ENCODE measurements at places on chromosomes 6 and 20.

DNA sequence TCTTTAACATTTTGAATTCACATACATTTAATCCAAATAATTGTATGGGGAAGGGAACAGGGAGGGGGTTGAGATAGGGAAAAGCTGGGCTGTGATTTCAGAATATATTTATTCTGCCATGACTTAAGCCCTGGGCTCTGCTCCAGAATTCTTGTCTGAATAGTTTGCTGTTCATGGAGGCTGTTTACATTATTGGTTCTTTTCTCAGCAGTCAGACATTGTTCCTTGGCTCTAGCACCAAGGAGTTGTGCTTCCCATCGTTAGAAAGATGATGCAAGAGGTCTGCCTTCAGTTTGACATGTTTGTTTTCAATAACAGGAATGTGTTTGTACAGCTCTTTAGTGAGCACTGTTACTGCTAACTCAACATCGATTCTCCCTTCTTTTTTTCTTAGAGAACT lies 198.8 kb upstream of the CDYL start:
- peak; percentile 95 for DNase-seq

- no peak for DNase-seq
Measured at GRCh38 chr6:120320481-120321162, 971.1 kb upstream of the MAN1A1 start.

- no peak for DNase-seq
Measured at GRCh38 chr20:62267543-62267942, 29.2 kb downstream of the OSBPL2 start.

GRCh38 chr6:170434821-170435155 lies 118.3 kb downstream of the PSMB1 start:
- DNase-seq, result no peak

DNA sequence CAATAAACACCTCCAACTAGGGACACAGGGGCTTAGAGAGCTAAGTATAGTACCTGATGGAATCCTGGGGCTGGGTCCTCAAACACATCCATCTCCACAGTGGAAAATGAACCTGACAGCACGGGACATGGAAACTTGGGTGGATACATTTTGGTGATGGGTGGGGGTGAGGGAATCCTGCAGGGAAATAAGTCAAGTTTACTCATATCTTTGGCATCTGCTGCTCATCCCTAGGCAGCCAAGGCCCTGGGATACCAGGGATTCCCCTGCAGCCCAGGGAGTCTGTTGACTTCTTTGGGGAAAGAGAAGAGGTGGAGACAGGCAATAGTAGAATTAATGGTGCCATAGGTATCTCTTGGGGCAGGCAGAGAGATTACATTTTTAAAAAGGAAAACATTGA lies 6.6 kb downstream of the APOBEC2 start:
- DNase-seq, result no peak

GRCh38 chr6:10268611-10269310 lies 146.1 kb downstream of the TFAP2A start:
- no peak for DNase-seq

DNA sequence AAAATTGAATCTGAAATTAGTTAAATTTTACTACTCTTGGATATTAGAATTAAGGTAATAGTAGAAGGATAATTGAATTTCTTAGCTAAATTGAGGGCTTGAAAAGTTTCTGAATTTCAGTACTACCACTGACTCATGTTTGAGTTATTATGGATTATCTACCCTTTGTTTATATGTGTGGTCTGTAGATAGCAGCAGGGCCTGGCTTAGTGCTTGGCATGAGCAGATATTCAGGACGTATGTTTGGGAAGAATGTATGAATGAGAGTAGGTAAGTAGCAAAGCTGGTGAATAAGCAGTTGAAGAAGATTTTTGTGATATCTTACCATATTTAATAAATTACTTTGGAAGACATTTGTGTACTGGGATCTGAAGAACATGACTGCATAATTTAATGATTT lies 152.7 kb downstream of the MACROD2 start:
- DNase-seq, result no peak

DNA sequence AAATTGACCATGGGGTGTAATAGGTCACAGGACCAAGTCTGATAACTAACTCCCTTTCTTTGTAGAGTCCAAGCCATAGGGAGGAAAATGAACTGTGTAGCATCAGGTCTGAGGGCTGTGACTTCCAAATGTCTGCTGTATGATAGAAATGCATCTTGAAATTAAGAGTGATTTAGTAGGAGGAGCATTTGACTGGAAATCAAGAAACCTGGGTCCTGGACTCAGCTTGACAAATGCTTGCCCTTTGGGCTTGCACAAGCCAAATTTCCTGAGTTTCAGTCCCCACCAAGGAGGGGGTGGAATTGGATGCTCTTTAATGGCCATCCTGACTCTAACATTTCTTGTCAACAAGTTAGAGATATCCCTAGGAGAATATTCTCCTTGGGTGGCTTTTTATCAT lies 187.0 kb downstream of the PDE7B start:
- no peak for DNase-seq

- DNase-seq, result no peak
Measured at GRCh38 chr20:60097285-60097684, 139.1 kb downstream of the CDH26 start.

DNA sequence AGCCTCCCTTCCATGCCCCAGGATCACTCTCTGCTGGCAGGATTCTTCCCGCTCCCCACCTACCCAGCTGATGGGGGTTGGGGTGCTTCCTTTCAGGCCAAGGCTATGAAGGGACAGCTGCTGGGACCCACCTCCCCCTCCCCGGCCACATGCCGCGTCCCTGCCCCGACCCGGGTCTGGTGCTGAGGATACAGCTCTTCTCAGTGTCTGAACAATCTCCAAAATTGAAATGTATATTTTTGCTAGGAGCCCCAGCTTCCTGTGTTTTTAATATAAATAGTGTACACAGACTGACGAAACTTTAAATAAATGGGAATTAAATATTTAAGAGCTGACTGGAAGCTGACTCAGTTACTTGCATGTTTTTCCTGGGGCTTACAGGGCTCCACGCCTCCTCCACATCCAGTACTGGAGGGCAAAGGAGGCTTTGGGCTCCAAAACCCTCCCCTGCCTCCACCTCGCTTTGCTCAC lies 24.3 kb upstream of the FANCE start:
- peak; percentile 56 for DNase-seq

DNA sequence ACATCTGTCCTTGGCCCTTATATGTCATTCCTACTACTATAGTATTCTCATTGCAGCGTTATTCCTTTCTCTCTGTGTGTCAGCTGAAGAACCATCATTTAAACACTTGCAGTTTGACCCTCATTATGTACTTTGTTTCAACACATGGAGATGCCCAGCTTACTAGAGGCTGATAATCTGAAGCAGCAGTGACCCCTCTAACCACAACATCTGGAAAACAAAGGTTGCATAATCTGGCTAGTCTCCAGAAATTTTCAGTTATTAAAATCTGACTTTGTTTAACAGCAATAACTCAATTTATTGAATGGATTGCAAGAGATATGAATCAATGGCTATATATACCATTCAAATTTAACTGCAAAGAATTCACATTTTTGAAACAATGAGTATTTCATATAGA lies 6.6 kb upstream of the PHIP start:
- DNase-seq, result no peak

DNA sequence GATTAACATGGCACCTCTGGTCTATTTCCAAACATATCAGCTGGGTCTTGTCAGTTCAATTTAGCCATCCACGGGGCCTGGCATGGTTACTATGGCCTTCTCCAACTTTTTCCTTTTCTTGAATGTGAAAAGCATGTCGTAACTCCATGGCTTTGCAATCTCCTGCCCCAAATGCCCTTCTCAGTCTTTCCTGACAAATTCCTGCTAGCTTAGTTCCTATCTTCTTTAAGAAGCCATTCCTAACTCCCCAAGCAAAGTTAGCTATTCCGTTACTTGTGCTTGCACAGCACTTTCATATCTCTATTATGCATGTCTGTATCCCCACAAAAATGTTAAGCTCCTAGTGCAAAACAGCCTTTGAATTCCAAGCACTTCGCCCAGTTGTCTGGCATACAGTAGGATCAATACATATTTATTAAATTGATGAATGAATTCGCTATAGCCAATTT lies 105.6 kb downstream of the AIG1 start:
- DNase-seq, result no peak

- no peak for DNase-seq
Measured at GRCh38 chr20:40019510-40019909, 669.5 kb downstream of the MAFB start.

GRCh38 chr6:134722200-134722870 lies 227.6 kb downstream of the ALDH8A1 start:
- no peak for DNase-seq

DNA sequence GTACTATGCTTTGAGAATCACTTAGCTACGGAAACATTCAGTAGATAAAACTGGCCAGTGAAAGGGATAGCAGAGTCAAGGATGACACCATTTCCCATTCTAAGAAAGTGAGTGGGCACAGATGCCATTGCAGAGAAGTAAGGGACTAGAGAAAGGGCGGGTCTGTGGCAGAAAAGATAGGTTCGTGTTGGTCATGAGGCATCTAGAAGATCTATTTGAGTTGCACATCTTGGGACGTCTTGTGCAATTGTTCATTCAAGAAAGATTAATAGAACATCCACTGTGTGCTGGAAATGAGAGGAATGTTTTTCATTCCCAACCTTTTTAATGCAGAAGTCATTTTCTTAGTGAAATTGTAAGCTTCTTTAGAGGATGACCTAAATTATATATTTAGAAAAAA lies 161.7 kb downstream of the PLCB1 start:
- DNase-seq, result no peak

DNA sequence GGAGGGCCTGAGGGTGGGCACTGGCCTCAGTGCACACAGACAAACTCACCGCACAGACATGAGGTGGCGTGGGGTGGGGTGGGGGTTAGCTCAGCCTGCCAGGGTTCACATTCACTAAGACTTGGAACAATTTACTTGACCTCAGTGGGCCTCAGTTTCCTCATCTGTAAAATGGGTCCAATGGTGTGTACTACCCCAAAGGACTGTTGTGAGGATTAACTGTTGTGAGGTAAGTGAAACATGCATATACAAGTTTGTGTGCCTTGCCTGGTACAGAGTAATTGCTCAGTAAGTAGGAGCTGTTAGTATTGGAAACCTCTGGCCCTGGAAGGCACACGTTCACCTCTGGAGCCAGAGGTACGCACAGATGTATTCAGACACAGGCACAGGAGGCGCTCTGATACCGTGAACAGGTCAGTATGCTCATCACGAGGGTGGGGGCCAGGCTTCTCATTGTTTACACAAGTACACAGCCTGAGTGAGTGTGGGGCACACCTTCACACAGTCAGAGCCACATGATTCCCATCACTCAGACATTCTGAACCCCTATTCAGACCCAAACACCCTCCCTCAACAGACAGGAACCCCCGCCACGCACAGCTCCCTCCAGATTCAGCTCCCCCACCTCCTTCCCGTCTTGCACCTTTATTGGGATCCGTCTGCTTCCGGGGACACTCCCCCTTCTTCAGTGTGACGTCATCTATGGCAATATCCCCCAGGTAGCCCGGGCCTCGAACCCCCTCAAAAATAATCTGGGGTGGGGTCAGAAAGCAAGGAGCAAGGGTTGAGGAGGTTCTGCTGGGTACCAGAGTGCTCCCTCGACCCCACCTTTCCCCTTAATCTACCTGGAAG lies 59.9 kb downstream of the MDGA1 start:
- no peak for DNase-seq

DNA sequence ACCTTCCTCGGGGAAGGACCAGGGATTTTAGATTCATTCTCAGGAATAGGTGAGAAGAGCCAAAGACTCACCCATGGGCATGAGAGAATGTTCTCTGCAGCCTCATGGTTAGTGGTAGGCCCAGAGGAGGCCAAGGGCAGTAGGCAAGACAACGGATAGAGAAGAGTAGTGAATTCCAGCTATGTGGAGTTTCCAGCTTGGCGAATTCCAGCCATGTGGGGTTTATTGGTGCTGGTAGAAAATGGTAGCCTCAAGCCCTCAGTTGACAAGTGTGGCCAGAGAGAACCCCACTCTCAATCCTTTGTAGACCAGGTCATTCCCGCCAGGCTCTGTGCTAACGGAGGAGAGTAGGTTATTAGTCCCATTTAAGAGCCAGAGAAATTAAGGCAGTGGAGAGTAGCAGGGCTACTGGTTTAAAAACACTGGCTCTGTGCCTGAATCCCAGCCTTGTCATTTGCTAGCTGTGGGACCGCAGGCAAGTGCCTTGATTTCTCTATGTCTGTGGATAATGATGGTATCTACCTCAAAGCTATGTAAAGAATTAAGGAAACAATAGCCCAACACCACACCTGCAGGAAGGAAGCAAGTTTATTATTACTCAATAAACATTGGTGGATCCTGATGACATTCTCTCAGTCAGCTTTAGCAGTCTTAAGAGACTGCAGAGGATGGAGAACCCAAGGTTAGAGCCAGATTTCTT lies 2.0 kb upstream of the SLC9A8 start:
- DNase-seq, result no peak

DNA sequence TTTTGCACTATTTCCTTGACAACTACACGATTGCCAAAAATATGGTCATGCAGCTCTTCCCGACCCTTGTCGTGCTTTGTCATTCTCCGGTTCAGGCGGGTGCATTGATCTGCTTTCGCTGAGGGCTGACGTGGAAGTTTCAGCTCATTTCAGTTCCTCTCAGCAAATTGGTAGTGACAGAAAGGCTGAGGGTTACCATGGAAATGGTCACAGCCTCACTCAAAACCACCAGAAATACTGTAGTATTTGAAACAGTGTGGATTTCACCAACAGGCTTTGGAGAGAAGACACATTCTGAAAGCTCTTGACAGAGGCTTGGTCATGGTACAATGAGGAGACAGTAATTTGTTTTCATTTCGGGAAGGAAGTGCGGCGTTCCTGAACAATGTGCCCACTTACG lies 99.7 kb upstream of the EXOC2 start:
- no peak for DNase-seq

- DNase-seq, result no peak
Measured at GRCh38 chr6:118675225-118675624, 23.8 kb upstream of the CEP85L start.

DNA sequence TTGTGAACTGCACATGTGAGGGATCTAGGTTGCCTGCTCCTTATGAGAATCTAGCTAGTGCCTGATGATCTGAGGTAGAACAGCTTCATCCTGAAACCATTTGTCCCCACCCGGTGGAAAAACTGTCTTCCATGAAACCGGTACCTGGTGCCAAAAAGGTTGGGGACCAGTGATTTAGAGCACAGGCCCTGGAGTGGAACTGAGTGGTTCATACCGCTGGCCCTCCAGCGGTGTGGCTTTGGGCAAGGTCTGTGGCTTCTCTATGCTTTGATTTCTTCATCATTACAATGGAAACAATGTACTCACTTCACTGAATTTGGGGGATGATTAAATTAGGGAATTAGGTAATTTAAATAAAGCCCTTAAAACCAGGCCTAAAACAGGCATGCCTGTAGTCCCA lies 36.3 kb downstream of the CD164 start:
- DNase-seq, result no peak

- DNase-seq, result no peak
Measured at GRCh38 chr6:40210628-40211056, 276.4 kb upstream of the MOCS1 start.

GRCh38 chr20:8209061-8209460 lies 77.0 kb downstream of the PLCB1 start:
- DNase-seq, result no peak

GRCh38 chr6:42131531-42131930 lies 10.9 kb downstream of the C6orf132 start:
- no peak for DNase-seq

- DNase-seq, result no peak
Measured at GRCh38 chr6:209432-210103, 82.7 kb upstream of the DUSP22 start.

- no peak for DNase-seq
Measured at GRCh38 chr6:147654103-147654845, 145.8 kb downstream of the SAMD5 start.

GRCh38 chr20:47049771-47050170 lies 155.1 kb downstream of the EYA2 start:
- no peak for DNase-seq

- DNase-seq, result no peak
Measured at GRCh38 chr20:59412875-59413284, 112.5 kb downstream of the EDN3 start.
